HCEC 1CT (cell line): ENCODE measurements at places on chromosomes 11 and 22.

DNA sequence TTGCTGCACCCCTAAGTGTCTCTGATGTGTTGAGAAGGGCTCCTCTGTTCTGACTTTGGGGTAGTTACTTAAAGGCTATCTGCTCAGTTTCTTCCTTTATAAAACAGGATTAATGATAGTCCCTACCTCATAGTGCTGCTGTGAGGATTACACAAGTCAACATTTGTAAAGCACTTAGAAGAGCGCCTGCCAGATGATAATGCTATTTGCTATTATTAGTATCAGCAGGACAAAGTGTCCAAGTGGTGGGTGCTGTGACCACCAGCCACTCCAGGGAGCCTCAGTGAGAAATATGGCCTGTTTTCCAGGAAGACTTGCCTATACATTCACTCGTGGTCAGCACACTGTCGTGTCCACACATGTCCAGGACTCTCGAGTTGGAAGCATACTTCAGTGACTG, 16.2 kb downstream of the POU2F3 start:
- DNase-seq: no peak

- peak; percentile 7 for DNase-seq
These were observed 179.4 kb downstream of the CADM1 start for GRCh38 chr11:115324581-115325432.

DNA sequence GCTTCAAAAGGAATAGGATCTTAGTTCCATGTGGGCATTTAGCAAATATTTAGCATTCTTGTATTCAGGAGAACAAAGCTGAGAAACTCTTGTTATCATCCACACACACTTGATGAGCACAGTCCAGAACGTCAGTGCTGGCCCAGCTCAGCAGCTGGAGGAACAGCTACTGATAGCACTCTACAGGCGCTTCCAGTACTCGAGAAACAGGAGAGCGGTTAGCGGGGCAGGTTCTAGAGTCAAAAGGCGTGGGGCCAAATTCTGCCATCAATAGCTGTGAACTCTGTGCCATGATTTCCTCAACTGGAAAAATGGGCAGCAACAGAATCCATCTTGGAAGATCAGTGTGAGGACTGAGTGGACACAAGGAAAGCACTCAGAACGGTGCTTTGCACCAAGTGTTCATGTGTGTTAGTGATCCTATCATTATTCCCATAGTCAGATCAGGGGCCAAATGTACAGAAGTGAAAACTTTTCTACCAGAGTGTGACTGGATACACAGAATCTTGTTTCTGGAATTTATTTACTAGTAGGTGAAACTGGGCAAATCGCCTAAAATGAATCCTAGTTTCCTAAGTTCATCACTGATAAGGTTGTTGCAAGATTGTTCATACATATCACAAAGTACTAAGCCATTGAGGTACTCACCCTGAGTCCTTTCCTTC, 3.2 kb downstream of the JOSD1 start:
- DNase-seq: no peak

- DNase-seq: no peak
These were observed 109.9 kb upstream of the CADM1 start for GRCh38 chr11:115613986-115614632.

GRCh38 chr11:95296621-95297025, 65.6 kb upstream of the SESN3 start:
- DNase-seq: no peak

- no peak for DNase-seq
These were observed 28.3 kb upstream of the TP53I11 start for GRCh38 chr11:44978961-44979331.

DNA sequence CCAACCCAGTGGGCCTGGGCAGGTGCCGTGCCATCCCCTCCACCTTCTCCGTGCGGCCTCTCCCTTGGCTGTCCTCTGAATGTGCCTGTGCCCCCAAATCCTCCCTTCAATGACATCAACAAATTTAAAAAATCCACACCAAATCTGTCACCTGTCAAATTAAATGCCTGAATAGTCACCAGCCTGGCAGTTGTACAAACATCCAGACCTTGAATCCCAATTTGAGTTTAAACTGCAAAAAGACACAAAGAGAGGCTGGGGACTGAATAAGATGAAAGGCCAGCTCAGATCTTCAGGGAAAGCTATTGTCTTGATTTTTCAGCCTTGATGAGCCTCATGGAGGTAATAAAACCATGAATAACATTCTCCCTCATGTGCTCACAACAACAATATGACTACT, 194.7 kb downstream of the KIRREL3 start:
- DNase-seq: no peak

GRCh38 chr11:101555366-101555765, 28.4 kb downstream of the TRPC6 start:
- no peak for DNase-seq

- DNase-seq: peak; percentile 28
These were observed 453.5 kb downstream of the OPCML start for GRCh38 chr11:133078591-133079404.

DNA sequence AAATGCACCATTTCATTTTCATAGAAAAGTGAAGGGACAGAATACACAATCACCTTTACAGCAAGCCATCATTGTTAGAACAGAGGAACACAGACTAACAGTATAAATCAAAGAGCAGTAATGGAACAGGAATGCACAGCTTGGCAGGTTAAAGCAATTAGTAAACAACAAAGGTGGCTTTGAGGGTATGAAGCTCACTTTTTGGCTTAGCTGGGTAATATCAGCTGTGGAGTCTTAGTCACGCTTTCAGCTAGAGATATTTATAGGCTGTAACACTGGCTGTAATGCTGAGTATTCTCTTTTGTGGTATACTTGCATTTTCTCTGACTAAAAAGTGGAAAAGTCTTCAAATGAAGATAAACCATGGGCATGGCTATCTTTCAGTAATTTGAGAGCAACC, 1780.5 kb downstream of the LRRC4C start:
- DNase-seq: no peak

DNA sequence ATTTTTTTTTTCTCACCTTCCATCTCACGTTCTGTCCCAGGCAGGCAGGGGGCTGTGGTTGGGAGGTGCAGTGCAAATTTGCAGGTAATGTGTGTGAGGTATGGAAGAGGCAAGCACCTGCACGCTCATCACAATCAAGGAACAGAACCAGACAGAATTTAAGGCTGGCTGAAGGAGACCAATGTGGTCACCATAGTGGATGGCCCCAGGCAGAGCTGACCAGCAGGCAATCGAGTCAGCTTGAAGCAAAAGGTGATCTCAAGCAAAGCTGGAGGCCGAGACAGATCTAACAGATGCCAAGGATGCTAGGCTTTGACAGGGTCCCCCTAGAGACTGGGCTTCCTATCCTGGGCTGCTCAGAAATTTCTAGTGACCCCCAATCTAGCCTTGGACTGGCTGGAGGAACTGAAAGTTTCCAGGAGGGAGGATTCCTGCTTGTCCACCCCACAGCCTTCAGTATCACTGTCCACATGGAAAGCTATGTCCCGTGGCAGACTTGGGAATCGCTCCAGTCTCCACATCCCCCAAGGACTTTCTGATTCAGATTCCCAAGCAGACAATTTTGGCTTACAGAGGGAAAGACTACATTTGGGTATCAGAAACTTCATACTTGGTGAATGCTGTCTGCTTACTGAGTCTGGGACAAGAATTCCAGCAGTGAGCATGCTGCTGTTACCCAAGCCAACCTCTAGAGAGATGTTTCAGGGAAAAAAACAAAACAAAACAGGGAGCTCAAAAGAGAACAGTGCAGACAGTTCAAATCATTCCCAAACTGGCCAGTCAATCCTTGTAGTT, 9.0 kb upstream of the MICAL3 start:
- peak; percentile 37 for DNase-seq

- no peak for DNase-seq
These were observed 251.8 kb upstream of the BLID start for GRCh38 chr11:122367809-122368231.

- DNase-seq: no peak
These were observed 13.5 kb upstream of the VWA5A start for GRCh38 chr11:124101737-124102136.

DNA sequence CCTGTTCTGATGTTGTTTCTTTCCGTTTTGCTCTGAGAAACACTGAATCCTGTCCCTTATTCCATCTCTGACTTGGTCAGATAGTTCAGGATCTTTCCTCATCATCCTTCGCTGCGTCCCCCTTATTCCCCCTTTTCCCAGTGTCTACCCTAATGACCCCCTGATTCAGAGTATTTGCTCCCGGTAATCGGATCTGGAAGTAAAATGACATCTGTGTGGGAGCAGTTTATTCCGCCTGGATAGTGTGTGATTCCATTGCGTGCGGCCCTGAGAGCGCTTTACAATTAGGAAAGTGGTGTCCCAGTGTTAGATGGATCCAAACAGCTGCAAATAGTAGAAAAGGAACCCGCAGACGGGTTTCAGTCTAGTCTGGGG, 606 bp downstream of the DRG1 start:
- DNase-seq: peak; percentile 22

- DNase-seq: peak; percentile 85
These were observed 18.8 kb downstream of the CSNK1E start for GRCh38 chr22:38298312-38299005.

DNA sequence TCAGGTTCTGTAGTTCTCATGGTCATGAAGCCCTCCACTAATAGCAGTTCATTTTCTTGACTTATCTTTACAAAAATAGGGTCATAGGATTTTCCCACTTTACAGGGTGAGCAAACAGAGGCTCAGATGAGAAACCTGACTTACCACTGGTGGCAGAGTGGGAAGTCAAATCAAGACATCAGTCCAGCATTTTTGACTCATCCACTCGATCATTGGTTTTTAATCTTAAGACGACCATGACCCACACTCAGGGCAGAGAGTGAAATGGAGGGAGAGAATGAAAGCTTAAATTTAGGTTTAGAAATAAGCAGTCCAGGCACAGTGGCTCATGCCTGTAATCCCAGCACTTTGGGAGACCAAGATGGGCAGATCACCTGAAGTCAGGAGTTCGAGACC, 42.1 kb downstream of the RTL6 start:
- DNase-seq: no peak

DNA sequence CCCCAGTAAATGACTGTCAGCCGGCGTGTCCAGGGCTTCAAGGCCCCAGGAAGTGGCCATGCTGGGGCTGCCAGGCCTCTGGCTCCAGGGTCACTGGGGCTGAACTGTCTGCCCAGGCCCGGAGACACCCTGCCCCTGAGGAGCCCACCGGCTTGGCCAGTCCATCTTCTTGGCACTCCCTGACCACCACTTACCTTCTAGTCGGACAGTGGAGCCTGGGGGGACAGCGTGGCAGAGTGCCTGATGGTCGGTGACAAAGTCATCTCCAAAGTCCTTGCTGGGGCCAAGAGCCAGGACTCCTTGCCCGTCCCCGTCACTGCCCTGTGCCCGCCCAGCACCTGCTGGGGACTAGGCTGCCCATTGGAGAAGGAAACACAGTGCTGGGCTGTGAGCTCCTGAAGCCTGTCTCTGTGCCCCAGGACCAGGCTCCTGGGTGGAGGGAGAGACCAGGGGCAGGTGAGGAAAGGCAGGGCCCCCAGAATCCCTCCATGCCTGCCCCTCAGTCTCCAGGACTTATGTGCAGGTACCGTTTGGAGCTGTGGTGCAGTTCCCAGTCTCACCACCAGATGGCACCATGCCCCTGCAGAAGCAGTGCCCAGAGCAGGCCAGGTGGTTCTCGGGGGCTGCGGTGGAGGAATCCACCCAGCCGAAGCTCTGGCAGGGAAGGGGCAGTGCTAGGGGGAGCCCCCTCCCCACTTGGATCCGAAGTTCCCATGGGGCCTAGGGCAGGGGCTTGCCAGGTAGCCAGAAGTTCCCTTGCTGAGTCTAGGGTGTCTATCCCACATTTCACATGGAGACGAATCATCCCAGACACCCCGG, 6.0 kb upstream of the CCDC188 start:
- DNase-seq: peak; percentile 15

- no peak for DNase-seq
These were observed 328.0 kb downstream of the MN1 start for GRCh38 chr22:27473533-27473932.

GRCh38 chr11:72932132-72932570, 117.9 kb downstream of the ATG16L2 start:
- DNase-seq: peak; percentile 23

GRCh38 chr11:43819926-43820325, 60.7 kb upstream of the ALKBH3 start:
- DNase-seq: no peak

GRCh38 chr11:56314844-56315243, at the start of gene OR8K3:
Gene OR8K3, plus strand, starts transcription at chr11:56315144. Its CDS starts 3,163 bp downstream, at chr11:56318307.
- DNase-seq: no peak

- DNase-seq: no peak
These were observed 231.3 kb upstream of the B3GAT1 start for GRCh38 chr11:134643115-134644012.

DNA sequence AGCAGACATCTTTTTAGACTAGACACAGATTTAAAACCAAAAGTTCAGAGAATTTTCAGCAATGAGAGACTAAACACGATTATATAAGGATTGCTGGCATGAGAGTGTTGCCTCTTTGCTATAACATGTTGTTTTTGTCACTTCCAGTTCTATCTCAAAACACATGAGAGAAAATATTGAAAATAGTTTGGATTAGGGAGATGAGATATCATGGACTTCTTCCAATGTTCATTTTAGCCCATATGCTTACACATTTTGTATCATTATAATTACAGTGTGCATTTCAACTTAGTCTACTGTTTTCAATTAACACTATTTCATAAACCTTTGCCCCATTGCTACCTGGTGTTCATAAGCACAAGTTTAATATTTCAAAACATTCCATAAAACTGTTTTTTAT, 175.9 kb upstream of the PGR start:
- DNase-seq: no peak

DNA sequence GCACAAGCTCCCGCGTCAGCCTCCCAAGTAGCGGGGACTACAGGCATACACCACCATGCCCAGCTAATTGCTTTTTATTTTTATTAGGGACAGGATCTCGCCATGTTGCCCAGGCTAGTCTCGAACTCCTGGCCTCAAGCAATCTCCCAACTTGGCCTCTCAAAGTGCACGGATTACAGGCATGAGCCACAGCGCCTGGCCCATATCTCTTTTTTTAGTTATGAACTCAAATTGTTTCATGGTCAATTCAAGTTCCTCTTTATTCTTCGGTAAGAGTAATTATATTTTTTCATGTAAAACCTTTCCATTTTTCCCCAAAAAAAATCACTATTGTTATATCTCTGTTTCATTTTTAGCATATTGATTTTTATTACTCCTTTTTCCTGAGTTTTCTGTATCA, 25.5 kb downstream of the FCHSD2 start:
- DNase-seq: no peak

DNA sequence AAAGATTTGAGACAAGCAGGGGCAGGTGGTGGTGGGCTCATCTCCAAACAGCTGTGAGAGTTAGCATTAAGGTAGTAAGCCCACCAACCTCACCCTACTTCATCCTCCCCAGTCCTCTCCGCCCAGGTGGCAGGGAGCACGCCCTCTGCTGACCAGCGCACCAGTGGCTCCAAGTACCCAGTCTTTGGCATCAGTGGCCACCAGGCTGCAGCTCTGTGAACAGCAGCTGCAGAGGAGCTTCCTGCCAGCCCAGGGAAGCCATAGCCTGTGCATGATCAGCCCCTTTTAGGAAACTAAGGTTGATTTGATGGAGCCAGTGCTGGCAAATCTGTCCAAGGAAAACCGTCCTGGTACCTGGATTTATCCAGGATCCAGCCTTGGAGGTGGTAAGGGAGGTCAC, 21.7 kb downstream of the CAVIN3 start:
- peak; percentile 51 for DNase-seq

DNA sequence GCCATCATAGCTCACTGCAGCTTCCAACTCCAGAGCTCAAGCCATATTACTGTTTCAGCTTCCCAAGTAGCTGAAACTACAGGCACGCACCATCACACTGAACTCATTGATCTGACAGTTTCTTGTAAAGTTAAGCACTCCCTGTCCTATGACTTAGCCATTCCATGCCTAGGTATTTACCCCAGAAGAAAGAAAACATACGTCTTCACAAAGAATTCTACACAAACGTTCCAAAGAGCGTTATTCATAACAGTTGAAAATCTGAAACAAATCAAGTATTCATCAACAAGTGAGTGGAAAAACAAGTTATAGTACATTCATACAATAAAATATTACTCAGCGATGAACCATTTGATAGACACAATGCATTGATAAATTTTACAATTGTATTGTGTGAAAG, 7.8 kb upstream of the NLRP10 start:
- DNase-seq: no peak
